ENCODE measurements at places on chromosomes 6 and 20.

GRCh38 chr6:107870381-107870780 lies 46.3 kb upstream of the SCML4 start:
- peaks cover 16% of the 10 kb centered on the region for H3K36me3 ChIP-seq
- H3K4me1 ChIP-seq = peaks cover 8% of the 10 kb centered on the region
- DNase-seq = no peak
- no peak overlapping the region for H3K27ac ChIP-seq
- H3K4me3 ChIP-seq = no peak overlapping the region

DNA sequence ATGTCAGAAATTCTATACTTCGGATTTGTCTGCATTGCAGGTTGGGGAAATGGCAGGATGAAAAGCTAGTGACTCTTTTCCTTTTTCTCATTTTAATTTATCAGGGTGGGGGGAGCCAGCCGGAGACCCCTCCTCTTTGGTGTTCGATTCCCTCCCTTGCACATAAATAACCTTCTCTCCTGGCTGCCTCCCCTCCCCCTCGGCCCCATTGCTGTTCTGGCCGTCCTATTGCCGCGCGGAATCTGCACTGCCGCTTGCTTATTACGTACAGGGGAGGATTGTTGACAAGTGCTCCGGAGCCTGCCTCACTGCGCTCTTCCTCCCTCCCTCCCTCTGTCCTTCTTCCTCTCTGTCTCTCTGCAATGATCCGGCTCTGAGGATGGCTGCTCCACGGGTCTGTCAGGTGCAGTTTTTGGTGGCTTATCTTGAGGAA lies 154.7 kb downstream of the JARID2 start:
- H3K4me1 ChIP-seq = peaks cover 66% of the 10 kb centered on the region
- peak; percentile 15 for DNase-seq
- peak overlapping the region; percentile 66 for H3K4me3 ChIP-seq
- H3K27me3 ChIP-seq = no peaks in the 10 kb centered on the region
- H3K36me3 ChIP-seq = no peaks in the 10 kb centered on the region

GRCh38 chr20:45012682-45013302 lies 46.5 kb downstream of the STK4 start:
- peaks cover 7% of the 10 kb centered on the region for H3K36me3 ChIP-seq
- H3K27ac ChIP-seq = no peak overlapping the region
- H3K27me3 ChIP-seq = no peaks in the 10 kb centered on the region
- H3K4me1 ChIP-seq = peaks cover 20% of the 10 kb centered on the region
- no peak overlapping the region for H3K4me3 ChIP-seq

DNA sequence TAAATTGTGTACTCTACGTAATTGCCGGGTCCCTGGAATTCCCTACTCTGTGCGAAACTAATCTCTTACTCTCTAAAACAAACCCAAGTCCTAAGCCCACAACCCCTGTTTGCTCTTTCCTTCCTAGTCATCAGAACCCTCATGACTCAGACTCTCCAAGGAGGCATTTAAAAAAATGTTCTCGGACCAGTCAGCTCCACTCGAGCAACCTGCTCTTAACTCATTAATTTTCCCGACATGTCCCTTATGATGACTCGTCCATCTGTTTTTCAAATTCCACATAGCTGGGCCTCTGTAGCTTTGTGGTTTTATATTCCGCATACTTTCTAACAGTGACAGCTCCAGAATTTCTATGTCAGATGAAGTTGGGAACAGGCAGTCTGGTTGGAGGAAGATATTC lies 2.6 kb upstream of the MUC22 start:
- H3K4me3 ChIP-seq = no peak overlapping the region
- H3K27ac ChIP-seq = no peak overlapping the region
- peaks cover 13% of the 10 kb centered on the region for H3K4me1 ChIP-seq
- H3K36me3 ChIP-seq = no peaks in the 10 kb centered on the region

Measured in progenitor cell of endocrine pancreas (in vitro differentiated cells).